ENCODE measurements at places on chromosomes 3 and 15. TPM values are rescaled to one million over a fixed set of nuclear protein-coding genes. Genes with fewer than 3 reads are reported as not detected.

TGM5 gene
- not detected for total RNA-seq

CPLX3 gene
- total RNA-seq, result not detected

CTXN2 gene
- not detected for total RNA-seq

USP13 gene
- 332 TPM for total RNA-seq

DPPA2 gene
- not detected for total RNA-seq

NRROS gene
- 0.58 TPM for total RNA-seq

ANKRD34C gene
- not detected for total RNA-seq

SLC49A4 gene
- total RNA-seq, result 36.3 TPM

AHSG gene
- 3.6 TPM for total RNA-seq

GMNC gene
- not detected for total RNA-seq

FRMD4B gene
- 1.2 TPM for total RNA-seq

DNA sequence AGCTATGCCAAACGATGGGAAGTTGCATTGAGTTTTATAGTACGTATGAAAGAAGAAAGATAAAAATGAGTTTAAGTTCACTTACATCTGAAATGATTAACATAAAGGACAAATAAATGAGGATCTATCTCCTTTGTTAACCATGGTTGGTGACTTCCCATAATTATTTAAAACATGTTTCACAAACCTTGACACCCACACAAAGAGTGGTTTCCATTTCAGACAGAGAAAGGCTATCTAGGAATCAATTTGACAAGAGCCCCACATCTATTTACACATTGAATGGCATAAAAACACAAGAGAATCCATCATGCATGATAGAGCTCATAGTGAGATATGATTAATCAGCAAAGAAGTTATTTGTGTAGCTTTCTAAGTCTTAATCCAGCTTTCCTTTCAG, 14.2 kb upstream of the MTMR10 start:
- no peaks in the 10 kb centered on the region for H3K36me3 ChIP-seq
- DNase-seq, result no peak
- H3K27ac ChIP-seq, result no peak overlapping the region
- no peaks in the 10 kb centered on the region for H3K27me3 ChIP-seq
- H3K4me1 ChIP-seq, result no peaks in the 10 kb centered on the region
- H3K4me3 ChIP-seq, result no peak overlapping the region

- H3K27me3 ChIP-seq, result no peaks in the 10 kb centered on the region
- DNase-seq, result no peak
- no peak overlapping the region for H3K4me3 ChIP-seq
- no peak overlapping the region for H3K27ac ChIP-seq
- H3K4me1 ChIP-seq, result no peaks in the 10 kb centered on the region
These were observed 10.4 kb downstream of the PLA2G4D start for GRCh38 chr15:42083916-42084315.

- H3K4me1 ChIP-seq, result no peaks in the 10 kb centered on the region
- H3K27ac ChIP-seq, result no peak overlapping the region
- no peaks in the 10 kb centered on the region for H3K36me3 ChIP-seq
- no peak for DNase-seq
These were observed 126.5 kb upstream of the SLC7A14 start for GRCh38 chr3:170712336-170712735.

DNA sequence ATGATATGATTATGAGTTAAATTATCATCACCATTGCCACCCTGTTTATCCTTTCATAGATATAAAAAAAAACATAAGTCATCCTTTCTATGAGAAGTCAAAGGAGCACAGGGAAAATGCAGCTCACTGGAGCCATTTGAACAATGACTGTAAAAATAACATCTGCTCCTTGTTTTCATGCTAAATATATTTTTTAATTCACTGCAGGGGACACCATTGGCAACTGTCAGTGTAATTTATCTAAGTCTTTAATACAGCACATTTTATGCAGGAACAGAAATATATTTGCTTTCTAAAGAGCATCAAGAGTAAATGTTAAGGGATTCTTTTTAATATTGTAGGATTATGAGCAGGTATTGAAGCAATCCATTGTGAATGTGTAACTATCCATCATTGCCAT, 371.3 kb downstream of the ZBBX start:
- no peak overlapping the region for H3K27ac ChIP-seq
- H3K27me3 ChIP-seq, result no peaks in the 10 kb centered on the region
- H3K4me3 ChIP-seq, result no peak overlapping the region
- no peak for DNase-seq

DNA sequence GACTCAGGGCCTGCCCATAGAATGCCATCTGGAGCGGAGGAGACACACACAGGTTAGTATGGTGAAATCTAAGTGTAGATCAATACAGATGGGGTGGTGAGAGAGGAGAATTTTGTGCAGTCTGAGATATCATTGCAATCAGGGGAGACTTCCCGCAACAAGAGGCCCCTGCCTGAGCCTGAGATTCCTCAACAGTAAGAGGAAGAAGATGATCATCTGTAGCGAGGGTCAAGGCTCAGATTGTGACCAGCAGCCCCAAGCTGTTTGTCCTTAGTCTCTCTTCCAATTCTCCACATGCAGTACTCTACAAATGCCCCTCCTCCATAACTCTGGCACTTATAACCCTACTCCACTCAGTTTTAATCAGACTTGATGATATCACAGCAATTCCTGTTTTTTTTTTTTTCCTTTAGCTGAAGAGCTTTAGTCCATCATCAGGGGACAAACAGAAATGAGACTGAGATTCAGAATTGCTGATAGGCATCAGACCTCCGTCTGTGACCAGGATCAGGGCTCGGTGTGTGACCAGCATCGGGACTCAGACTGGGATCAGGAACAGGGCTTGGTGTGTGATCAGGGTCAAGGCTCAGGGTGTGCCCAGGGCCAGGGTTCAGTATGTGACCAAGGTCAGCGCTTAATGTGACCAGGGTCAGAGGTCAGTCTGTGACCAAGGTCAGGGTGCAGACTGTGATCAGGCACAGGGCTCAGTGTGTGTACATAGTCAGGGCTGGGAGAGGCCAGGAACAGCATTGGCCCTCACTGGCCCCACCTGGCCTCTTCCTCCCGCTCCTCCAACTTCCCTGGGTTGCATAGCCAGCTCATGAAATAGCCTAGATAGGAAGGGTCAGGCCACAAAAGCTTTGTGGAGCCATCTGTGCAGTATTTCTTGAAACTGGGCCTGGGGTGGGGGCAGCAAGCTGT, 14.1 kb downstream of the LOXL1 start:
- no peaks in the 10 kb centered on the region for H3K27me3 ChIP-seq
- H3K36me3 ChIP-seq, result no peaks in the 10 kb centered on the region
- no peak overlapping the region for H3K4me3 ChIP-seq
- no peak for DNase-seq

DNA sequence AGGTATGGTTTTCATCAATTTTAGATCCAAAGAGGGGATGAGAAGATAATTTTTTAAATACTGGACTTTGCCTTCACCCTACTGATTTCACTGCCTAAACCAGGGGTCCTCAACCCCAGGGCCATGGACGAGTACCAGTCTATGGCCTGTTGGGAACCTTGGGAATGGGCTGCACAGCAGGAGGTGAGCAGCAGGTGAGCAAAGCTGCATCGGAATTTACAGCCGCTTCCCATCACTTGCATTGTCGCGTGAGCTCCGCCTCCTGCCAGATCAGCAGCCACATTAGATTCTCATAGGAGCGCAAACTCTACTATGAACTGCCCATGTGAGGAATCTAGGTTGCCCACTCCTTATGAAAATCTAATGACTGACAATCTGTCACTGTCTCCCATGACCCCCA, 76.3 kb upstream of the TTBK2 start:
- no peak overlapping the region for H3K4me3 ChIP-seq
- H3K27me3 ChIP-seq, result no peaks in the 10 kb centered on the region
- H3K36me3 ChIP-seq, result no peaks in the 10 kb centered on the region
- no peak for DNase-seq
- no peak overlapping the region for H3K27ac ChIP-seq
- no peaks in the 10 kb centered on the region for H3K4me1 ChIP-seq

DNA sequence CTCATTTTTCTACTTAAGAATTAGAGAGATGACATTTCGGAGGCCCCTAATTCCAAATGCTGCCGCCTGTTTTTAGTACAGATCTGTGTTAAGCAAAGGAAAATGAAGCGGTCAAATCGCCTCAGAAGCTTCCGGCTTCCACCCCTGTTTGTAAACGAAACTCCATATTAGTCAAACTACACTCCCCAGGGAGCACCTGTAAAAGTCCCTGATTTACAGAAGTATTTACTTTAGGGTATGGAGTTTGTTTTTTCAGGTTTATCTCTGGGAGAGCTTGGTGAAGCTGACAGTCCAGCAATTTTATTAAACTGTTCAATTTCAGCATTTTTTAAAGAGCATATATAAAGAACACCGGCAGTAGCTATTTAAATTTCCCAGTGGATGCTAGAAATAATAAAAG, 319.8 kb downstream of the FHIT start:
- H3K27me3 ChIP-seq, result no peaks in the 10 kb centered on the region
- DNase-seq, result no peak
- H3K4me1 ChIP-seq, result no peaks in the 10 kb centered on the region
- H3K4me3 ChIP-seq, result no peak overlapping the region

- H3K4me3 ChIP-seq, result no peak overlapping the region
- no peaks in the 10 kb centered on the region for H3K27me3 ChIP-seq
- no peaks in the 10 kb centered on the region for H3K4me1 ChIP-seq
- DNase-seq, result no peak
- H3K36me3 ChIP-seq, result no peaks in the 10 kb centered on the region
These were observed 25.6 kb downstream of the APBA2 start for GRCh38 chr15:28911310-28911931.

GRCh38 chr3:152039887-152040286, 166.4 kb downstream of the SUCNR1 start:
- H3K36me3 ChIP-seq, result no peaks in the 10 kb centered on the region
- no peak overlapping the region for H3K4me3 ChIP-seq
- H3K27ac ChIP-seq, result no peak overlapping the region
- no peaks in the 10 kb centered on the region for H3K4me1 ChIP-seq

DNA sequence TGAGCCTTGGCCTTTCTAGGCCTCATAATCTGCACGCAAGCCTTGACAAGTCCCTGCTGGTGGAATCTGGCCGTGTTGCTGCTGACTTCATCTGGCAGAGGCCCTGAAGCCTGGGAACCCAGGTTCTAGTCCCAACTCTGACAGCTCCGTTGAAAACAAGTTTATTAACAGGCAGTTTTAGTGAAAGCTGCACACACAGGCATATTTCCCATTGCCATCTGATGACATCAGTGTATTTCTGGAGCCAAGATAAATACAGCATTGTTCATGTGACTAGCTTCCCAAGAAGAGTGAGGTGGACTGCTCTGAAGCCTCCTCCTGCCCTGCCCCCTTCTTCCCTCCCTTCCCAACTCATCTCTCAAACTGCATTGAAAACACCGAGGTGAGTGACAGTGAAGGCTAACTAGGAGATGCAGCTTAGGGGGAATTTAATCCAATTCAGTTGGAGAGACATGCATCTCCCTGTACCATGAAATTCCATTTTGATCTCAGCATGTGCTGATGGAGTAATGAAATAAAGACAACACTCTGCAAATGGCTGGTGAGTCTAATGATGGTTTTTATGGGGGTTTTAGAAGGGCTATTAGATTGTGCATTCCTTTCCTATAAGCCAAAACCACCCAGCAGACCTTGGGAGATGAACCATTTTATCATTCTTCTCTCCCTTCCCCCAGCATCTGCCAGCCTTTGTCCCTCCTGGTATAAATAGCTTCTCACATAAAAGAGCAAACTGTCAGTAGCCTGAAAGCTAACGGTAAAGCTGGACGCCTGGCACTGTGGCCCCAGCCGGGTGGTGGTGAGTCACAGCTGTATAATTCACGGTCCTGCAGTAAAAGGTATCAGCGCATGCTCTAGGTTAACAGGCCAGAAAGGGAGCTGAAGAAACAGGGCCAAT, 38.0 kb downstream of the PRICKLE2 start:
- no peaks in the 10 kb centered on the region for H3K27me3 ChIP-seq
- H3K4me3 ChIP-seq, result no peak overlapping the region
- H3K27ac ChIP-seq, result peak overlapping the region; percentile 62
- H3K4me1 ChIP-seq, result peaks cover 36% of the 10 kb centered on the region
- peak; percentile 35 for DNase-seq

- no peak for DNase-seq
- peak overlapping the region; percentile 90 for H3K27ac ChIP-seq
- H3K4me3 ChIP-seq, result peak overlapping the region; percentile 86
- H3K27me3 ChIP-seq, result no peaks in the 10 kb centered on the region
These were observed 826 bp downstream of the LRRC58 start for GRCh38 chr3:120348065-120348990.

DNA sequence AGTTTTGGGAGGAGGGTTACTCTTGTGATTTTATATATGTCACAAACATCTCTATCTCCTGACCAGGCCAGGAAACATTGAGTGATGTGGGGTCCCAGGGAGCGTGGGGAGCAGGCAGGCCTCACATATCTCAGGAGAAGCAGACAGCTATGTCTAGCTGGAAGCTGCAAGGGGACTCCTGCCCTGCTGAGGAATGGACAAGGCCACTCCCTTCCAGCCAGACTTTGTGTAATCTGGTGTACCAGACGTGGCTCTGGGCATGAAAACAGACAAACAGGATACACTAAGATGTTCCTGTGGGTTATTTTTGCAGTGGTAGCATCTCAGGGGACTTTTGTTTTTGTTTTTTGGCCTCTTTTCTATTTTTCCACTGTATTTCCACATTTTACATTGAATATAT, 23.2 kb downstream of the CYP8B1 start:
- no peak overlapping the region for H3K27ac ChIP-seq
- H3K4me1 ChIP-seq, result peaks cover 30% of the 10 kb centered on the region
- no peaks in the 10 kb centered on the region for H3K27me3 ChIP-seq
- H3K36me3 ChIP-seq, result no peaks in the 10 kb centered on the region
- no peak overlapping the region for H3K4me3 ChIP-seq
- peak; percentile 37 for DNase-seq

- H3K36me3 ChIP-seq, result no peaks in the 10 kb centered on the region
- peaks cover 53% of the 10 kb centered on the region for H3K4me1 ChIP-seq
- H3K27me3 ChIP-seq, result no peaks in the 10 kb centered on the region
- no peak for DNase-seq
- peak overlapping the region; percentile 87 for H3K4me3 ChIP-seq
These were observed 1.5 kb downstream of the CHSY1 start for GRCh38 chr15:101250341-101250831.

DNA sequence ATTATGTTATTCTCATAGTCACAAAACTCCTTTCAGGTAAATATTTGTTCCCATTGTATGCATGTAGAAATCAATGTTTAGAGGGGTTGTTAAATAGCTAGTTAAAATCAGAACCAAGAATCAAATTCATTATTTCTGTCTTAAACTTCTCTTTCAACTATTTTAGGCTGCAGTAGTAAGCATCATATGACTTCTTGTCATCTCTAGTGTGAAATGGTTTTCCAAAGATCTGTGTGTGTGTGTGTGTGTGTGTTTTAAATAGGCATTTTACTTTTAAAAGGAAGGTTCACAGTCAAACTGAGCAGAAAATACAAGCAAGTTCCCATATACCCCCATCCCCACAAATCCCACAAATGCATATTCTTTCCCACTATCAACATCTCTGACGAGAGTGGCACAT, 506.5 kb downstream of the LPP start:
- no peak overlapping the region for H3K4me3 ChIP-seq
- no peak for DNase-seq
- no peaks in the 10 kb centered on the region for H3K36me3 ChIP-seq
- peaks cover 29% of the 10 kb centered on the region for H3K4me1 ChIP-seq
- no peak overlapping the region for H3K27ac ChIP-seq

- DNase-seq, result no peak
- H3K4me1 ChIP-seq, result no peaks in the 10 kb centered on the region
- H3K4me3 ChIP-seq, result no peak overlapping the region
- H3K36me3 ChIP-seq, result no peaks in the 10 kb centered on the region
- H3K27ac ChIP-seq, result no peak overlapping the region
- no peaks in the 10 kb centered on the region for H3K27me3 ChIP-seq
These were observed 927.7 kb downstream of the ROBO2 start for GRCh38 chr3:77967621-77968020.

Data from gastrocnemius medialis (tissue), 4 donors.